ENCODE measurements at places on chromosomes 1 and 21.
A peak's percentile ranks its signal among the peaks of the same experiment; 100 is the strongest.

GRCh38 chr1:172895050-172895460, 155.7 kb downstream of the TNFSF18 start:
- H3K4me1 ChIP-seq, result peaks cover 11% of the 10 kb centered on the region
- H3K36me3 ChIP-seq, result no peaks in the 10 kb centered on the region
- DNase-seq, result peak; percentile 54
- peak overlapping the region; percentile 41 for H3K4me3 ChIP-seq
- peak overlapping the region; percentile 55 for H3K27ac ChIP-seq

DNA sequence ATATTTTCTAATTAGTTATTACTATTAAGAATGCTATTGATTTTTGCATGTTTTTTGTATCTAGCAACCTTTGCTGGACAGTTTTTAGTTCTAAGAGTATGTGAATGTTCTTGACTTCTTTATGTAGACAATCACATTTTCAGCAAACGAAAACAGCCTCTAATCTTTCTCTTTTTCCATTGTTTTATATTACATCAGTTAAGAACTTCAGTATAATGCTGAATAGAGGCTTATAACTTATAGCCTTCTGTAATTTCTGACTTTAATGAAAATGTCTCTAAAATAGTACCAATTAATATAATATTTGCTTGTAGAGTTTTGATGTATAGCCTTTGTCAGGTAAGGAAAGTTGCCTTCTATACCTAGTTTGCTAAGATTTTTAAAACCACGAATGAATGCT, 33.2 kb upstream of the ATF3 start:
- H3K27me3 ChIP-seq, result no peaks in the 10 kb centered on the region
- no peaks in the 10 kb centered on the region for H3K36me3 ChIP-seq
- DNase-seq, result no peak
- no peak overlapping the region for H3K4me3 ChIP-seq

DNA sequence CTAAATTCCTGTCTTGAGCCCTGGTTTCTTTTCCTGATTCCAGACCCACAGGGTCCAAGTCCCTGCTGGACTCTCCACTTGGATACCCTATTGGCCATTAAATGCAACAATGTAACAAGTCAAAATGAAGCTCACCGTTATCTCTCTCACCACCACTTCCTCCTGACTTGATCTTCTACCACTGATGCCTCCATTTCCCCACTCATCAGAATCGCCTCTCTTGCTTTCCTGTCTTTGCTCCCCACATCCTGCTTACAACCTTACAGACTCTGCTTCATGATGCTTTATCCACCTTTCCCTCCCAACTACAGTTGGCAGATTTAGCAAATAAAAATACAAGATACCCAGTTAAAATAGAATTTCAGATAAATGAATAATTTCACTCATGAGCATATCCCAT, 343.8 kb downstream of the KCNH1 start:
- H3K4me1 ChIP-seq, result no peaks in the 10 kb centered on the region
- H3K4me3 ChIP-seq, result no peak overlapping the region
- H3K27me3 ChIP-seq, result no peaks in the 10 kb centered on the region
- no peak for DNase-seq
- no peaks in the 10 kb centered on the region for H3K36me3 ChIP-seq

- H3K36me3 ChIP-seq, result no peaks in the 10 kb centered on the region
- no peaks in the 10 kb centered on the region for H3K4me1 ChIP-seq
- no peak overlapping the region for H3K27ac ChIP-seq
- no peak overlapping the region for H3K4me3 ChIP-seq
- DNase-seq, result no peak
These were observed 126.7 kb downstream of the RABGAP1L start for GRCh38 chr1:174286042-174286441.

- H3K27ac ChIP-seq, result no peak overlapping the region
- H3K4me1 ChIP-seq, result no peaks in the 10 kb centered on the region
- DNase-seq, result no peak
These were observed 195.9 kb downstream of the CYYR1 start for GRCh38 chr21:26377111-26377694.

- H3K27me3 ChIP-seq, result no peaks in the 10 kb centered on the region
- peaks cover 6% of the 10 kb centered on the region for H3K4me1 ChIP-seq
- peak overlapping the region; percentile 72 for H3K27ac ChIP-seq
- H3K36me3 ChIP-seq, result peaks cover 28% of the 10 kb centered on the region
These were observed 1.4 kb upstream of the SKI start for GRCh38 chr1:2226525-2227345.
